ENCODE measurements at places on chromosomes 12 and 14.

- DNase-seq, result no peak
Measured at GRCh38 chr12:46160101-46160980, 108.5 kb downstream of the SLC38A1 start.

- no peak for DNase-seq
Measured at GRCh38 chr14:86722612-86723253, 1192.8 kb downstream of the FLRT2 start.

- no peak for DNase-seq
Measured at GRCh38 chr14:51095854-51096823, 1.2 kb upstream of the TRIM9 start.

- no peak for DNase-seq
Measured at GRCh38 chr12:97142737-97143410, 235.8 kb downstream of the NEDD1 start.

DNA sequence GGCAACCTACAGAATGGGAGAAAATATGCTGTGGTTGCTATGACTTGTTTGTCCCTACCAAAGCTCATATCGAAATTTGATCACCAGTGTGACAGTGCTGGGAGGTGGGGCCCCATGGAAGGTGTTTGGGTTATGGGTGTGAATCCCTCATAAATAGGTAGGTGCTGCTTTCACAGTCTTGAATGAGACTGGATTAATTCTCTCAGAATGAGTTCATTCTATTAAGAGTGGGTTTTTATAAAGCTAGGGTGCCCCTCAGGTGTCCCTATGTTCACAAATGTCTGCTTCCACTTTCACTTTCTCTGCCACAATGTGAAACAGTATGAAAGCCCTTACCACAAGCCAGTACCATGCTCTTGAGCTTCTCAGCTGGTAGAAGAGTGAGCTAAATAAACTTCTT is 133.5 kb downstream of the CPNE8 start:
- no peak for DNase-seq

GRCh38 chr14:54200726-54201125 is 196.1 kb upstream of the CDKN3 start:
- DNase-seq, result no peak

DNA sequence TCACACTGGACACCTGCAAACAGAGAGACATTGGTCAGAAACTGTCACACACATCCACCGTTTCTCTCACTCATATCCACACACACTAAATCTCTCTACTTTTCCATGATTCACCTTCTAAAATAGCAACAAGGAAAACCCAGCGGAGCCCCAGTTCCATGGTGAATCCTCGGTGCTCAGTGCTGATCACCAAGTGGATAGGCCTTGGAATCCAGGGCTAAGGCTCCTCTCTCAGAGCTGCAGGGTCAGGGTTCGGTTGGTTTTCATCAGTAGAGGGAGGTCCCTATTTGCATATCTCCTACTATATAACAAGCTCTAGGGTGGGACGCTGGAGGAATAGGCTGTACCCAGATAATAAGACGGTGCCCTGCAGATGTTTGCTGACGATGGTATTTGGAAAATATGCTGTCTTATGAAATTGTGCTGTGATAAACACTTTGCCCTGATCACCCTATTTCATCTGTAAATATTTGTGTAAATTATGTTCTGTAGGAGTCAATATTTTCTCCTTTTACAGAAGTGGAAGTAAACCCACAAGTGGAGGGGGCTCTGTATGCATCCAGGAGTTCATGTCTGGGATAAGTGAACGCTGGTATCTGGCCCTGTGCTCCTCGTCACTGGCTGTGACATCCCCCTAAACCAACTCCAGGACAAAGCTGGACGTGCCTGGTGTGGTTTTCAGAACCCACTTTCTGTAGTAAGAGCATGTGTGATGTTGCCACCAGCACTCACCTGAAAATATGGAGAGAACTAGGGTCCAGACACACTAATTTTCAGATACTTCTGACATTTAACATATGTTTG is 709.2 kb downstream of the TMEM121 start:
- DNase-seq, result no peak

DNA sequence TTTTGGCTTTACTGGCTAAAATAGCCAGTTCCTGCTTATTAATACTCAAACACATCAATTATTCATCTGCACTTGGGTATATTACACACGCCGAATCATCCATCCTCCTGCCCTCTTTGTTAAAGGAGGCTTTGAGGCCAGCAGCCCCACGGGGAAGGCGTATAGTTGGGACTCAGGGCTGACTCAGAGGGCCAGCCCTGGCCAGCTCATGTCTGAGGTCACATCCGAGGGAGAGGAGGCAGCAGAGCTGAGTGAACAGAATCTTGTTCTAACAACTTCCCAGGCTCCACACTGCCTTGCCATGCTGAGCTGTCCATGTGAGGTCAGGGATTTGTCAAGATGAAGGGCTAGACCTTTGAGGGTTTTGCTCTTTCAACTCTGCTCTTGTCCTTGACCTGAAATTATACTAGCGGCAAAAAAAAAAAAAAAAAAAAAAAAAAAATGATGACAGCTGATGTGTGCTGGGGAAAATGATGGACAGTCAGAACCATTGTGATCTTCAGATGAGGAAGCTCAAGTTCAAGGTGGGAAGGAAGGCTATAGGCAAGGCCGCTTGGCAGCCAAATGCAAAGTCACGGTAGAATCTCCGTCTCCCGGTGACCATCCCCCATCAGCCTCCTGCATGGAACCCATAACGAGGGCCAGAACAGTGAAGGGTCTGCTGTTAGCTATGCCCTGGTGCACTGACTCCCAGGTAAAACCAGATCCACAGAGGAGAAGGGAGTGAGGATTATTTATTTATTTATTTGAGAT is 12.5 kb upstream of the MARK3 start:
- DNase-seq, result peak; percentile 82

- no peak for DNase-seq
Measured at GRCh38 chr12:2335513-2335912, 282.7 kb downstream of the CACNA1C start.

DNA sequence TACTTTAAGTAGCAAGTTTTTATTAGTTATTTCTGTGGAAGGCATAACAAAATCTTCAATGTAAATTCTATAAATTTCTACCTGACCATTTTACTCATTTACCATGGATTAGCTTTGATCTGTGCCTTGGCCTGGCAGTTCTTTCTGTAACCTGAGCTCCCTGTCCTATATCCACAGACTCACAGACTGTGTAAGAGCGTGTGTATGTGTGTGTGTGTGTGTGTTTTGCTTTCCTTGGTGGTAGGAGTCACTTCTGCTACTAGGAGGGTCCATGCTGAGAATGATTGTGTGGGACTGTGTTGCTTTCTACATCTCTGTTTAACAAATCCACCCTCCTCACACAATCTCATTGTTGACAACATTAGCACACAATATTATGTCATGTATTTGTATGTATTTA is 221.2 kb upstream of the PELI2 start:
- DNase-seq, result no peak

DNA sequence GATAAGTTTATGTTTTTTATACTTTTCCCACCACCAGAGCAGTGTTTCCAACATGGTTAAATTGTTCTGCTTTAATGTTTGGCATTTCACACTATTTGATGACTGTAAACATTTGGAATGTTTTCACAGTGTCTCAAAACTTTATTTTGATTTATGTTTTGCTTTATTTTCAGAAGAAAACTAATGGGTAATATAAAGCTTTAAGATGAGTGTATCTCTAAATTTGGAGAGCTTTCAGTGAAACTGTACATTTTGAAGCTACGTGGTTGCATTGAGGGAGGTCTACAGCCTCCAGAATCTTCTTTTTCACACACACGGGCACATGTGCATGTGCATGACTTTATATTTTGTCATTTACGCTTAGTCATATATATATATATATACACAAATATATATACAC is 10.7 kb downstream of the BICD1 start:
- DNase-seq, result no peak

DNA sequence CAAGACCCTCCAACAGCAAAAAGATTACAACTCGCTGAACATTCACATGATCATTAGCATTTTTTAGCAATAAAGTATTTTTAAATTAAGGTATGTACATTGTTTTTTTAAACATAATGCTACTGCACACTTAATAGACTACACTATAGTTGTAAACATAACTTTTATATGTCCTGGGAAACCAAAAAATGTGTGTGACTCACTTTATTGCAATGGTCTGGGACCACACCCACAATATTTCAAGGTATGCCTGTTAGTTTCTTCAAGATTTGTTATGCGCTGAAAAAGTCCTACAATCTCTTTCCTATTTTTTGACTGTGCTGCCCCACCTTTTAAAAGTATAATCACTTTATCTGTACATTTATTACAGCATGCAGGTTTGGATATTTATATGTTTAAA is 30.4 kb upstream of the PCNX4 start:
- DNase-seq, result no peak

DNA sequence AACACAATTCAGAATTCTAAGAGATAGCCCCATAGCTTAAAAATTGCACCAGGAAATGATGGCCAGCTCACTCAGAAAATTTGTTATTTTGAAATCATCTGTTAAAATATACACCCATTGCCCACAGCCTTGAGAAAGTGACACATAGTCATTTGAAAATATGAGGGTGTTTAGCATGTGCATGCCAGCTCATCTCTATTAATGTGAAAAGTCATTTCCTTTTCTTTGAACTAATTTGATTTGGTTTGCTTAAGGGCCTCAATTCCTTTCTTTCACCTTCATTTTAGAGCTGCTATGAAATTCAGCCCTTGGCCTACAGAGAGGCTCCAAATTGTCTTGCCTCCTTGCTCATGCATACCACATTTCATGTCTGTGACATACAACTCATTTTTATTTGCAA is 241.4 kb downstream of the PHLDA1 start:
- DNase-seq, result no peak

DNA sequence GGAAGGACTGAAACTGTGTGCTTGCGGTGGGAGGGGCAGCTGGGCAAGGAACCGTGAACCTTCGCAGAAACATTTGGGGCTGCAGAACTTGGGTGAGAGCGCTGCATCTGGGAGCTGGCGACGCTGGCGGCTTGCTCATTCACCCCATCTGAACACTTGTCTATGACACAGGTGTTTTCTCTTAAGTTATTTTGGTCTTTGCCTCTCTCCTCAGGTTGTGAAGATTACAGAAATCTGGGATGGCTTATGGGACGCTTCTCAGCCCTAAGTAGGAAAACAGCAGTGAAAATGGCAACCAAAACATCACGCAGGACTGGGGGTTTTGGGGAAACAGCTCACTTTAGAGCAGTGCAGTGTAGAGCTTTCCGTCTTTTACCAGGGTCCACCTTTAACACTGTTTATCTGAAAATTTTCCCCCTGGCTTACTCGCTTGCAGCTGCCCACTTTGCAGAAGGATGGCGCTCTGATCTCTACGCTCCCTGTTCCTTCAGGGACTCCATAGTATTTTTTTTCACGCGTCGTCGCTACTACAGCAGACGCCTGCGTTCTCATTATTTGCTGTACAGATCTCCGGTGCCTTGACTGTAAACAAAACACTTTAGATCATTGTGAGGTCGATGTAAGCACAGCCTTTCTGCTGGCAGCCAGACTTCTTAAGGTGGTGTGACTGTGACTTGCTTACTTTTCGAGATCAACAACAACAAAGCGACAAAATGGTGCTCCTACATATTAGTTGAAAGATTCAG is 2.7 kb upstream of the CDKN1B start:
- DNase-seq, result peak; percentile 62

DNA sequence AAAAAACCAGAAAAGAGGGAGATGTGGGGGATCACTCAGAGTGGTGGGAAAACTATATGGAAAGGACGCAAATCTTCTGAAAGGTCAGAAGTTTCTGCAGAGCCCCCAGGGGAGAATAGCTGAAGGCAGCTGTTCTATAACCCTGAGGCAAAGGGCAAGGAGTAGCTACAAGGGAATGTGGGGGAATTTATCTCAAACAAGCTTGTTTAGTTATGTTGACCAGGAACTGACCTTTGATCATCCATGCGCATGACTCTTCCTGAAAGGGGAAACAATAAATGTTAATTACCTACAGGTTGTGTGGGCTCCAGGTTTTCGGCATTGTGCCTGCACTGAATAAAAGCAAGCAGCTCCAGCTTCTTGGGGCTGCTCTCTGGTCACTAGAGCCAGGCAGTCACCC is 968.5 kb downstream of the AACS start:
- DNase-seq, result no peak

DNA sequence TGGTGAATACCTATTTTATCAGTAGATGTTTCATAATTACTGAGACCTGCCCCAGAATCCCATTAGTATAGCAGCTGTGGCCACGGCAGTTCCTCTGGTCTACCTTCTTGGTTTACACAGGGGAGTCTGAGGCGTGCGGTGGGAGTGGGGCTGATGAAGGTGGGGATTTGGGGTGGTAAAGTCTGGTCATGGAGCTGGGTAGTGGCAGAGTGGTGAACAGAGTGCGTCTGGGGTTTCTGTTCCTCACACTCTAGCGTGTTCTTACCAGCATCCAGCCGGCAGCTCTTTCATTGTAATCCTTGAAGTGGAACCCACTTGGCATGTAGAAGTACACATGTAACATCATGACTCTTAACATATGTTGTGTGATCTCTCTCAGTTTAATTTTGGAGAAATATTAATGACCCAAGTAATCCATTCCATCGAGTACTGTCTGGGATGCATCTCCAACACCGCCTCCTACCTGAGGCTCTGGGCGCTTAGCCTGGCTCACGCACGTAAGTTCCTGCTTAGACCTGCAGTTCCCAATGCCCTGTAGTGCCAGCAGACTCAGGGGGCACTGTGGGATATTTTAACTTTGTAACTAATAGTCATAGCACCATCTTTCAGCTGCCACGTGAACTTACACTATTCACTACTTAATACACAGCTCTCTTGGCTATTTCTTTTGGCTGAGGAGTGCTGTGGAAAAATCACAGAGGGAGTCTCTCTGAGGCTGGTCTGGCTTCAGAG is 7.9 kb upstream of the DNAH10 start:
- DNase-seq, result no peak

Measured in K562 (cell line).